Ureter (tissue), 1 donor: ENCODE measurements at places on chromosomes 5 and 9.

DNA sequence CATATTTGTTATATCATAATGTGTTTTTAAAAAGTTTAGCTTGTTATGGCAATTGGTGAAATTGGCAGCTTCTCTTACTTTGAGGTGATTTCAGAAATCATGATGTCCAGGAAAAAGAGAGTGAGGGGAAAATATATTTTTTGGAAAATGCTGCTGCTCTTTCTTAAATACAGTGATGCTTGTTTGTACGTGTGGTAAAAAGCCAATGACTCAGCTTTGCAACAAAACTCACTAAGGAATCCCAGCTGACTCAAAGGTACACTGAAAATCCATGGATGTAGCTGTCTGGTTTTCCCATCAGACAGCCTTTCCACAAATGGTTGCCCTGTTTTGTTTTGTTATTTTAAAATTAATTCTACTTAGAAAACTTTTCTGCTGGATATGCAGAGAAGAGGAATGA is 306.4 kb upstream of the PAPPA start:
- DNase-seq = no peak

- no peak for DNase-seq
These were observed 112.9 kb downstream of the ST8SIA4 start for GRCh38 chr5:100790170-100790665.

- DNase-seq = no peak
These were observed 273.5 kb downstream of the NR2F1-AS1 start for GRCh38 chr5:93307557-93307956.

DNA sequence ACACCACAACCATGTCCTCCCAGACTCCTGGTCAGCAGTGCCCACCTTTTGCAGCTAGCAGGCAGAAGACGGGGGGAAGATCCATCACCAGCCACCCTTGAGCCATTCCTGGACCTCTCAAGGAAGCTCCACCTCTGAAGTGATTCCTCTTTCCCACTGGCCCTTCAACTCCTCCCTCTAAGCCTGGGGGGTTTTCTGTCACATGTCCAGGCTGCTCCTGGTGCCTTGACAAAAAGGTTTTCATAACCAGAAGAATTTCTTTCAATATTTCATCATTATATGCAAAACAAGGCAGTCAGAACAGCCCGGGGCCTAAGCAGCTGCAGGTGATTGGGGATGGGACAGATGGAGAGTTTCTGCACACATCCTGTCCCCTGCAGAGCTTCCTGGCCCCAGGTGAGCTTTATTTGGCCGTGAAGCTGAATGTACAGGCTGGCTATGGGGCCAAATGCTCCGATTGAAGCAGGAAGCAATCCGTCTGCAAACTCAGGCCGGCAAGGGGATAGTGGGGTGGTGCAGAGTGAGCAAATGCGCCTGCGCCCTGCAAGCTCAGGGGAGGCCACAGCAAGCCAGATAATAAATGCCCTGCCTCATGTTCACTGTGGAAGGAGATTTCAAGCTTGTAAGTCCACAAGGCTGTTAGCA is 173.5 kb downstream of the C5orf15 start:
- no peak for DNase-seq

GRCh38 chr9:87216036-87216435 is 268.7 kb upstream of the GAS1 start:
- DNase-seq = no peak

GRCh38 chr9:75085640-75086039 is 2.3 kb downstream of the NMRK1 start:
- DNase-seq = peak; percentile 78
